ENCODE measurements at places on chromosomes 7 and 10. TPM values are rescaled to one million over a fixed set of nuclear protein-coding genes. Genes with fewer than 3 reads are reported as not detected.

Gene ODAD2
- total RNA-seq: 0.71 TPM

DNA sequence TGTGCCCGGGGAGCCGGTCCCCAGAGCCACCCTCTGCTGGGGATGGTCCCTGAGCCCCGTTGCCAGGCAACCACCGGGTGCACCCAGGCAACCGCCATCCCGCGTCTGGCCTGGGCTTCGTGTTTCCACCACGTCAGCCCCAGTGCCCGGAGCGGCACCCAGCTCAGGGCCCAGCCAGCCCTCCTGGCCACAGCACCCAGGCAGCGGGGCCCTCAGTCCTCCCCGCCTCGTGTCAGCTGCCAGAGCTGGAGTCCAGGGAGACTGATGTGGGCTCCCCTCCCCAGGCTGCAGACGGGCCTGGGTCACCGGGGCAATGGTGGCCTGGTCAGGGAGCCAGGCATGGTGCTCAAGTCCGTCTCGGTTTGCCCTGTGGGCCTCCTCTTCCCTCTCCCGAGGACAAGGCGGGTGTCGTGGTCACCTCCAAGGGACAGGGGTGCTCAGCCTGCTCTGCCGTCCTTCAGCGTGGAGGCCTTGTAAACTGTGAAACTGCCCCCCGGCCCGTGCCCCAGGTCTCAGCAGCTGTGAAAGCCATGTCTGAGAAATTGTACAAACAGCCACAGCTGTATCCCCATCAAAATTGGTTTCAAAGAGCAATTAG is 72.5 kb downstream of the MICALL2 start:
- DNase-seq: no peak

DNA sequence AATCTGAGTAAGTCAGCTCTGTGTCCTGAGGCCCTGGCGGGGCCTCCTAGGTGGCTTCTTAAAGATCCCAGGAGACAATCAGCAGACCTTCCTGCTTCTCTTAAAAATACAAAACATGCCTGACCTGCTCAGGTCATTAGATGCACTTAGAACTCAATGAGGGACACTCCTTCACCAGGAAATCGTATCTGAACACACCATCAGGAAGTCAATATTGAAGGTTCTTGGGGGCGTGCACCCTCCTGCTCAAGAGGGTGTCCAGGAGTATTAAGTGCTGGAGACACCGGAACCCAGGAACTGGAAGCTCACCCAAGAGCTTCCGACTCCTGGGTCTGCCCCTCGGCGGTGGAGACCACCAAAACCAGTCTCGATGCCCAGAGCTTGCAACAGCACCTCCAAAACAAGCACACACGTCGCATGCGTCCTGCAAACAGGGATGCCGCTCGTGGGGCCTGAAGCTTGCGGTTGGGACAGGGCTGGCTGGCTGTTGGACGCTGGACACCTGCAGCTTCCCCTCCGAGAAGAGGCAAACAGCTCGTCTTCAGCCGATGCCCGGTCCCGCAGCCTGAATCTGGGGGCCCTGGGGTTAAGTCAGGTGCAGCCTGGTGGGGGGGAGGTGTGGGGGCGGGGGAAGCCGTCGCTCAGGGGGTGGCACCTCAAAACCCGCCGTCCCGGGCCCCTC is 803 bp downstream of the RAPGEF5 start:
- DNase-seq: no peak

Gene ATP6V0E2
- total RNA-seq: 12.2 TPM

DNA sequence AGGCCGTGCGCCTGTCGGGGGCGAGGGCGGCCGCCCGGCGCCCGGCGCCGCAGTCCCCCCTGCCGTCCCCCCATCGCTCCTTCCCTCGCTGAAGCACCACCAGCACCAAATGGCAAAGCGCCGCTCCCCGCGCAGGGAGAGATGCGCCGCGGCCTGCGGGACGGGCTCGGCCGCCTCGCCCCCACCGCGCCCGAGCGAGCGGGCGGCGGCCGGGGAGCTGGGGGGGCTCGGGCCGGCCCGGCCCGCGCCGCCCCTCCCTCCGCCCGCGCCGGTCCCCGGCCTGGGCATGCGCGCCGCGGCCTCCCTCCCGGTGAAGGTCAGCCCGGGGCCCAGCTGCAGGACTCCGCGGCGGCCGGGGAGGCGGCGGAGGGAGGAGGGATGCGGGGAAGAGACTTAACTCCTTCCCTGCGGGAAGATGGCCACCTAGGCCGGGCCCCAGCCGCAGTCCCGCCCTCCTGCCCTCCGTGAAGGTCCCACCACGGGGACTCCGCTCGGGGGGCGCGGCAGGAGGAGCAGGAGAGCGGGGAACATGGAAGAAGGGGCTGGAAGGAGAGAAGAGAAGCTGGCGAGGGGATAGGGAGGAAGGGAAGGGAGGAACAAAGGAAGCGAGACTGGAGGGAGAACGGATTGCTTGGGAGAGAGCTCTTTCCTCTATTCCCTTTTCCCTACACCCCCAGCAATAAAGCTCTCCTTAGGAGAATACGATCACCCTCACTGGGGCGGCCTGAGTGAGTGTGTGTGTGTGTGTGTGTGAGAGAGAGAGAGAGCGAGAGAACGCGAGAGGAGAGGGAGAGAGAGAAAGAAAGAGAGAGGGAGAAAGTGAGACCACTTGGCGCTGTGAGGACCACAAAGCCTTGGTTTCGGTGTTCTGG is 3.4 kb upstream of the SMARCD3 start:
- DNase-seq: peak; percentile 91

DNA sequence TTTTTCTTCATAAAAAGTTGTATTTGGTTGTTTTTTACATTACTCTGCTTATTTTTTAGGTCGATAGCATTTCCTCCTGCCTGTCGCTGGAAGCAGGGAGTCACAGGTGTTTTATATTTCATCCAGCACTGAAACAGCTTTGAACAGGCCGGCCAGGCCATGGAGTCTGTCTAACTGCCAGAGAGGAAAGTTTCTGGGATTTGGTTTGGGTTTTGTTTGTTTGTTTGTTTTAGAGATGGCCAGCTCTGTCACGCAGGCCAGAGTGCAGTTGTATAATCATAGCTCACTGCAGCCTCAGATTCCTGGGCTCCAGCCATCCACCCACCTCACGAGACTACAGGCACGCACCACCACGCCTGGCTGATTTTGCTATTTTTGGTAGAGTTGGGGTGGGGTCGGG is 23.4 kb downstream of the PROSER2 start:
- no peak for DNase-seq
